Osteocyte (in vitro differentiated cells): ENCODE measurements at places on chromosomes 4 and X.

GRCh38 chrX:56726605-56727004 is 2.4 kb upstream of the NBDY start:
- DNase-seq = no peak

GRCh38 chr4:40401096-40401495 is 66.0 kb downstream of the CHRNA9 start:
- no peak for DNase-seq

DNA sequence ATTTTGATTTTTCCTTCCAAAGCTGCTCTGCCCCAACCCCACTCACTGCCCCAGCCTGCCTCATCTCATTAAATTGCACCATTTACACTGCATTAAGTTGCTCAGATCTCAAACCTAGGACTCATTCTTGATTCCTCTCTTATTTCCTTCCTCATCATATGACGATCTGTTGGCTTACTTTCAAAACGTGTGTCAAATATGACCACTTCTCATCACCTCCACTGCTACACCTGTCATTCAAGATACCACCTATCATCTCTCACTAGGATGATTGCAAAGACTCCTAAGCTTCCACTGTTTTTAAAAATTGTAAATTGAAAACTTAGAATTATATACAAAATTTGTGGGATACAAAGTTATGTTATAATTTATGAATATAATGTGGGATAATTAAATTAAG is 147.1 kb downstream of the DCK start:
- no peak for DNase-seq

- DNase-seq = no peak
These were observed 219.4 kb downstream of the NKX6-1 start for GRCh38 chr4:84279678-84280077.

GRCh38 chr4:182258441-182259000 is 15.3 kb downstream of the TENM3 start:
- DNase-seq = no peak

- DNase-seq = no peak
These were observed 48.3 kb upstream of the TMEM150C start for GRCh38 chr4:82610041-82610440.

GRCh38 chr4:7988437-7988836 is 48.8 kb upstream of the AFAP1 start:
- no peak for DNase-seq

GRCh38 chr4:5142726-5143125 is 91.4 kb downstream of the STK32B start:
- peak; percentile 48 for DNase-seq

GRCh38 chr4:104025251-104025650 is 305.5 kb upstream of the TACR3 start:
- DNase-seq = no peak

DNA sequence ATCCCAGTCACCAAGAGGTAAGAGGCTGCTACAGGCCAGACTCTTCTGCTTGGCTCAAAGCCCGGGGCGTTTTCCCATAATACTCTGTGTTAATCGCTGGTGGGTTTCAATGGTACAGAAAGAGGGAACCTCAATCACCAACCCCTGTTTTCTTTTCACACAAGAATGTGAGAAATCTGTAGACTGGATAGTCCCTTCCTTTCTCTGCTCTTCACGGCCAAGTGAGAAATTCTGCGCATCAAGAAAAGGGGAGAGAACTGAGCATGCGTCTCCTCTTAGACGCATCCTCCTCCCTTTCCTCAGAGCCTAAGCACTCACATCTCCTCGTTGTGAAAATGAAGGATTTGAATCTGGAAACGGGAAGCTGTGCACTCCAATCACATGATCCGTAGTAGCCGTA is 64.7 kb downstream of the CLNK start:
- DNase-seq = no peak

DNA sequence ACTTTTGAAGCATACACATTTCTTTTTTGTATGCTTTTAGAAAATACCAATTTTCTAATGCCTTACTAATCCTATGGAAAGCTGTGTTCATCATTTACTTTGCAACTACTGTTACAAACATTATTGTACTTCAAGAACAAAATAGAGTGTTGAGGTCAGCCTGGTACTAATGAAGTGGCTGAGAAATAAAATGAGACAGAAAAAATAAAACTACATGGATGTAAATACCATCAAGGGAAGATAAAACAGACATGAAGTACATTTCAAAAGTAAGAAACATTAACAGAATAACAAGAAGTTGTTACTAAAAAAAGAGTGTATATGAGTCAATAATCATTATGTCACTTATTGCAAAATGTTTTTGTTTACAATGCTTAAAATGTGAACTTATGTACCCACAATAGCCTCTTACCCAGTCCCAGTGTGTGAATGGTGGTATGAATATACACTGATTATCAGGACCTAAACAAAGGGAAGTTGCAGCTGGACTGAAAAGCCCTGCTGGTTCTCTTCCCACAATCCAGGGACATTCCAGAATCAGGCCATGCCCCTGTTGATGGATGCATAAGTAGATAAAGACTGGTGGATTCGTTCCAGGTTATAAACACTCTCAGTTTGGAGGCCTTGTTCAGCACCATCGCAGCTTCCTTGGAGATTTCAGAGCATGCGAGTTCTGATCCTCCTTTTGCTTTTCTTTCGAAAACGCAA is 2.4 kb upstream of the CSN3 start:
- DNase-seq = no peak

DNA sequence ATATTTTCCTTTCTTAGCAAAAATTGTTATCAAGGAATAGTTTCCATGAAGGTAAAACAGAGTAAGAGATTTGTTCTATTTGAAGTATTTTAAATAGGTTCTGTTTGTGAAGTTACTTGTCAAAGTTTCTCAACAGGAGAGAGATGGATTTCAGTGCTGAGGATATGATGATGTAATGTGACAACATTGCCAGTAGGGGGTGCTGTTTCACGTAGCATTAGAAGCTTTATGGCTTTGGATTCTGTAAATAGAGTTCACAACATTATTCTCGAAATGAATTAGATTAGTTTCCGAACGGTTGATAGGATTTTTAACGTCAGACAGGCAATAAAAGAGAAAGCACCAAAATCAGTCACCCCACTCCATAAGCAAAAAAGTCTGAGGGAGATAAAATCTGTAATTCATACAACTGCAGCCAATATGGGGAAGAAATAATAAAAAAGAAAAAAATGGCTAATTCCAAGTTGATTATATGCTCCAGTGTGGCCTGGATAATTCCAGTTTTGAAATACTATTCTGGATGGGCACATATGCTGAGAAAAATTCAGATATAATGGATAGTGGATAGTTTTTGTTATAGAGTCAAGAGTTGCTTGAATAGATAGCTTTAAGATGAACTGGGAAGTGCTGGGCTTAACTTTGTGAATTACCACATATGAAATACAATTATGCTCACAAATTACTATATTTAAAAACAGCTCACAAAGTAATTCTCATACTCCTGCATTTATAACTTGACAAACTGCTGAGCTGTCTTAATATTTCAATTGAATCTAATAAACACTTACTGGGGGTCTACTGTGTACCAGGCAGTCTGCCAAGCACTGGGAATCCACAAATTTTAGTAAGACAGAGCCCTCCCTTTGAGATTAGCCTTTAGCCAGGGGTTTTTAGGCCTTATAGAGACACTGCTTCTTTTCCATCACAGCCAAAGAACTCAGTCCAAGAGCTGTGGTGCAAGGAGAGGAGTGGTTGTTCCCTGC is 109.1 kb downstream of the GPAT3 start:
- no peak for DNase-seq

GRCh38 chrX:86215260-86215659 is 67.0 kb downstream of the DACH2 start:
- DNase-seq = no peak

- DNase-seq = no peak
These were observed 102.4 kb upstream of the TLR3 start for GRCh38 chr4:185966549-185966948.

DNA sequence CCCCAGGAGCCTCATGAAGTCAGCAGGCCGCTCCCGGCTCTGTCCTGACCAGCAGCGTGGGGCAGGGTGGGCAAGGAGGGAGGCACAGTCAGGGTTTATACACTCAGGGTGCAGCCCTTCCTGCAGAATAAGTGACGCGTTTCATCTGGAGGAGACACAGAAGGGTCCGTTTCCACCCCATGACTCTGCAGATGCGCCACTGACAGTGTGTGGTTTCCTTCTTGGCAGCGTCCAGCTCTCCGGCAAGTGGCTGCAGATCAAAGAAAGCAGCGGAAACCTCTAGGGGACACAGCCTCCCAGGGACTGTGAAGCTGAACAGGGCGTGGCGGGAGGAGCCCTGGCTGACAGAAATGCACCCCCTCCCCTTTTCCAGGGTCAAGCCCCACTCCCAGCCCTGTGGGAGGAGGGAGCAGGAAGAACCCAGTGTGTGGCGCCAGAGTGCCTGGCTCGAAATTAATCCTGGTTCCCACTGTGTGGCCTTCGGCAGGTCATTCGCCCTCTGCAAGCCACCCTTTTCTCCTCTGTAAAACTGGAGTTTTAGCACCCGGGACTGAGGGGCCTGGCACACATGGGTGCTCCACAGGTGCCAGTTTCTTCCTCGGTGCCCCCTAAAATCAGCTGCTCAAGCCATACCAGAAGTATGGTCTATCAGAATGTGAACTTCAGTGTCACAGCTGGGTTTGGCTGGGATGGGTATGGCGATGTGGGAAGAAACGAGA is 17.3 kb upstream of the TBC1D14 start:
- no peak for DNase-seq

- no peak for DNase-seq
These were observed 46.8 kb upstream of the RADX start for GRCh38 chrX:106564986-106565385.

DNA sequence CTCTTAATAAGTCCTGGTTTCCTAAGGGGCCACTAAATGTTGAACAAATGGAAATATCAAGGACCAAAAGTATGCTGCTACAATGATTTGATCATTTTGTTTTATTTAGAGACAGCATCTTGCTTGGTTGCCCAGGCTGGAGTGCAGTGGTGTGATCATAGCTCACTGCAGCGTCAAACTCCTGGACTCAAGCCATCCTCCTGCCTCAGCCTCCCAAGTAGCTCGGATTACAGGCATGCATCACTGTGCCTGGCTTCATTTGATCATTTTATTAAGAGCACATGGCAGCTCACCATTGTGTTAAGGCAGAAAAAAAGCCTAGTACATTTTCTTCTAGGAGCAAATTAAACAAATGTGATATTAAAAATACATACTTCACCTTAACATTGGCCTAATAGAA is 52.7 kb downstream of the DCLK2 start:
- no peak for DNase-seq

DNA sequence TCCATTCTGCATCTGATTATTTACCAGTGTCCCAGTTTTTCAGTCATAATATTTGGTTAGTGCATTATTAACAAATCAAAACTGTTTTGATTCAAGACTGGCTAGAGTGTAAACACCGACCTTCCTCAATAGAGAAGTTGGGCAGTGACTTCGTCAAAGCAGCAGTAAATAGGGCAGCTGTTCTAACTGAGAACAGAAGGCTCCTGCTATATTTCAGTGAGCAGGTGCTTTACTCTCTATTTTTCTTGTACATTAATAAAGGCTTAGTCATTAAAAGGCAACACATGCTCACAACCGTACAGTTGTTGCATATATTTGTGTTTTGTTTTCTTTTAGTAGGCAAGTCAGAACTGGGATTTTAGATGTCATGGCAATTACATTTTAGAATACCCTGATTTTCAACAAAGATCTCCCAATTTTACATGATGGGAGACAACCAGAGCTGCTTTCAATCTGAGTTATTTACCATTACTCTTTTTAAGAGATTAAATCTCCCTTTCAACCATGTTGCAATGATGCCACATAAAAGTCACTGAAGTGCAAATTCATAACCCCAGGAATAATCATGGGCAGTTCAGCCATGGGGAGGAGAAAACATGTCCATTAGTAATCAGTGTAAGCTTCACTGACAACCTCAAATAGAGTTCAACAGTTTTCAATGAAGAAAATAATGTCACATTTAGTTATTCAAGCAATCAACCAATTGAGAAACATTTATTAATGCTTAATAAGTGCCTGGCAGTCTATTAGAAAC is 233.3 kb downstream of the NDST4 start:
- DNase-seq = no peak

- DNase-seq = no peak
These were observed 12.5 kb upstream of the CTSO start for GRCh38 chr4:155966171-155966570.

- DNase-seq = no peak
These were observed 11.2 kb upstream of the TAB3 start for GRCh38 chrX:30900227-30900626.

DNA sequence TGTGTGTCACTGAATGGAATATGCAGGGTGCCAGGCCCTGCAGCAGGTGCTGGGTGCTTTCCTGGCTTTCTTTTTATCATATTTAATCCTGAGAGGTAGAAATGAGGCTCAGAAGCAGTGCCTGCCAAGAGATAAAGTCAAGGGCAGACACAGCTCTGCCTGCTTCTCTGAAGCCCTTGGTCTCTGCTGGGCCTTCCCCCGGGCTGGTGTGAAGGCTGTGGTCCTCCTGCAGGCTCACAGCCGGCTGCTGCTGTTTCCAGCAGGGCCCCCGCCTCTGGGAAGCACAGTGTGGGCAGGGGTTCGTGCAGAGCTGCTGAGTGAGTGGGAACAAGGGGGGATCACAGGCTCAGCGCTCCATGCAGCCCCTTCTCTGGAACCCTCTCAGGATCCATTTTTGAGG is 49.6 kb downstream of the TBC1D14 start:
- DNase-seq = no peak

DNA sequence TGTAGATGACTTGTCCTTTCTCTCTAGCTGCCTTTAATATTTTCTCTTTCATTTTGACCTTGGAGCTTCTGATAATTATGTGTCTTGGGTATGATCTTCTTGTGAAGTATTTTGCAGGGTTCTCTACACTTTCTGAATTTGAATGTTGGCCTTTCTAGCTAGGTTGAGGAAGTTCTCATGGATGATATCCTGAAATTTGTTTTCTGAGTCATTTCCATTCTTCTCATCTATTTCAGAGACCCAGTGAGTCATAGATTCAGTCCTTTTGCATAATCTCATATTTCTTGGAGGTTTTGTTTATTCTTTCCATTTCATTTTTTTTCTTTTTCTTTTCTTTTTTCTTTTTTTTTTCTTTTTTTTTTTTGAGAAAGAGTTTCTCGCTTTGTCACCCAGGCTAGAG is 585.7 kb upstream of the PABPC4L start:
- DNase-seq = no peak

GRCh38 chr4:153683763-153684181 is 308 bp upstream of the TLR2 start:
- no peak for DNase-seq

DNA sequence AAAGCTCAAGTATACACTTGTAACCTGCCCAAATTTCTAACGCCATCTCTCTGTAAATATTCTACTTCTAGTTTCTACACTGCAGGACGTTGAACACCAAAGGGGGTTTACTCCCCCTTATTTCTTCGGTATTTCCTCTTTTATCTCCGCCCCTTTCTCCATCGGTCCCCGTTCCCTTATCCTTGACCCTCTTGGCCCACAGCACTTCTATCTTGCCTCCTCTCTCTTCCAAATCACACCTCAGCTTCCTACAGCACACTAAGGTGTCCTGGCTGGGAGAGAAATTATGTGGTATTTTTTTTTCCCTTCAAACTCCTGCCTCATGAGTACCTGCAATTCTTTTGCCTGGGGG is 715 bp downstream of the ZMAT1 start:
- no peak for DNase-seq

DNA sequence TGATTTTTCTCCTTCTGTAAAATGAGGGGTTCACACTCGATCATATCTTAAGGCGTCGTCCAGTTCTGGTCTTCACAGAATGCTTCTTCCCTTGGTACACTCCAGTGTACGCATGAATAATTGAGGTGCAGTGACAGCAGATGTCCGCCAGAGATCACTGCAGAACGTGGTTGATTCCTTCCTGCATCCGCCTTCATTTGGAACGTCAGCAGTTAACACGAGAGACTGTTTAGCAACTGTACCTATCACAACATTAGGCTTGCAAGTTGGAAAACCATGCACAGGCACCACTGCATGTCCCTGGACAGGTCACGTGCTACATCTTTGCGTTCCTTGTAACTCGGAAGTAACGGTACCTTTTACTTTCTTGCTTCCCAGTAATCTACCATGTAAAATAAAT is 66.0 kb upstream of the GEMIN8 start:
- DNase-seq = no peak
